ENCODE measurements at places on chromosomes 7 and 10.

- no peak for DNase-seq
Measured at GRCh38 chr10:113894581-113894980, 40.1 kb downstream of the NHLRC2 start.

DNA sequence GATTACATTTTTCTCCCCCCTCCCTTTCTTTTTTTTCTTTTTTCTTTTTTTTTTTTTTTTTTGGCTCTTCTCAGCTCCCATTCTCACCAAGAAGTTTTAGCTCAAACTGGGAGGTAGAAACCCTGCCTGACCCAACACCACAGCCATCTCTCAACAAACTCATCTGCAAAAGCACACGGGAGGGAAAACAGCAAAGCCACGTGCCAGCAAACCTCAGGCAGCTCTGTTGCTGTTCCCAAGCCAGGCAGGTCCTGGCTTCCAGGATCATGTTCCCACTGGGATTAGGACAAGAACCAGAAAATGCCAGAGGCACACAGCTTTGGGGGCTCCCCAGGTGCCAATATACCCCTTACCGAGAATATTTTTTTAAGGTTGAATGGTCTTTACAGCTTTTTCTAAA, 56.7 kb downstream of the ITIH5 start:
- DNase-seq: no peak

- DNase-seq: no peak
Measured at GRCh38 chr10:79024296-79024695, 44.5 kb upstream of the ZMIZ1 start.

GRCh38 chr7:55019191-55019690, 424 bp downstream of the EGFR start:
- DNase-seq: peak; percentile 53

GRCh38 chr7:121043314-121044234, 55.1 kb downstream of the CPED1 start:
- no peak for DNase-seq

DNA sequence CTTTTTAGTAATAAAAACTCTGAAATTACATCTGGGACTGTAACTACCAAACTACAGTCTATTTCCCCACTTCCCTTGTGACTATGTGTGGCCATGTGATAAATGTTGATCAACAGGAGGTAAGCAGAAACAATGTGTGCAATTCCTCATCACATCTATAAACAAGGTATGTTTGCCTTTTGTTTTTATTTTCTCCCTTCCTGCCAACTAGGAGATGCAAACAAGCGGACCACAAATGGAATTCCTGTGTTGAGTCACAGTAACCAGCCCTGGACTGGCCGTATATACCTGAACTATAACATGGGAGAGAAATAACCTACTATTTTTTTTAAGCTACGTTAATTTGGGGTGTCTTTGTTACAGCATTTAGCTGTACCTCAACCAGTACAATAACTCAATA, 52.5 kb downstream of the SCRN1 start:
- DNase-seq: no peak

- DNase-seq: peak; percentile 66
Measured at GRCh38 chr10:123154711-123155505, 706 bp downstream of the BUB3 start.

DNA sequence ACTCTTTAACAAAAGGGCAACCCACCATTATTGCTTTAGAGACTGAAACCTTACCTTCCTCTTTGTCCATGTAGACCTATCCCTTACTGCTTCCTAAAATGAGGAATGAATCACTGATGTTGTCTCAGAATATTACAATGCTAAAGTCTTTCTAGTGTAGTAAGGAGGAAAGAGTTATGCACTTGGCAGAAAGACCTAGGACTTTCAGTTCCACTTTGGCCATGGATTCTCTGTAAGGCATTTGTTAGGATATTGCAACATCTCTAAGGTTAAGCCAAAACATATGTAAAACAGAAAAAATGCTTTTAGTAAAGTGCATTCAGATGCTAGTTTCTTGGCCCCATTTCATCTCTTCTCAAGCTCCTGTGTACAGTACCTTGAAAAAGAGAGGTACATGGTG, 230.9 kb downstream of the PARD3 start:
- no peak for DNase-seq

GRCh38 chr10:104906112-104906511, 265.0 kb downstream of the SORCS3 start:
- no peak for DNase-seq

GRCh38 chr7:91564541-91564940, 300.3 kb downstream of the FZD1 start:
- DNase-seq: no peak

- DNase-seq: no peak
Measured at GRCh38 chr10:29746080-29746797, 111.5 kb upstream of the SVIL start.

GRCh38 chr10:124242365-124242764, 149.0 kb upstream of the CHST15 start:
- no peak for DNase-seq

GRCh38 chr10:30495687-30496086, 61.7 kb downstream of the MAP3K8 start:
- no peak for DNase-seq

GRCh38 chr7:45001138-45001694, 1.2 kb downstream of the CCM2 start:
- peak; percentile 44 for DNase-seq

GRCh38 chr7:4641091-4641666, 40.9 kb upstream of the FOXK1 start:
- no peak for DNase-seq

GRCh38 chr7:80439894-80440821, 71.7 kb downstream of the GNAT3 start:
- DNase-seq: no peak

- DNase-seq: no peak
Measured at GRCh38 chr7:9822458-9823290, 1151.0 kb upstream of the PHF14 start.

GRCh38 chr7:13827716-13828115, 161.8 kb downstream of the ETV1 start:
- DNase-seq: no peak

DNA sequence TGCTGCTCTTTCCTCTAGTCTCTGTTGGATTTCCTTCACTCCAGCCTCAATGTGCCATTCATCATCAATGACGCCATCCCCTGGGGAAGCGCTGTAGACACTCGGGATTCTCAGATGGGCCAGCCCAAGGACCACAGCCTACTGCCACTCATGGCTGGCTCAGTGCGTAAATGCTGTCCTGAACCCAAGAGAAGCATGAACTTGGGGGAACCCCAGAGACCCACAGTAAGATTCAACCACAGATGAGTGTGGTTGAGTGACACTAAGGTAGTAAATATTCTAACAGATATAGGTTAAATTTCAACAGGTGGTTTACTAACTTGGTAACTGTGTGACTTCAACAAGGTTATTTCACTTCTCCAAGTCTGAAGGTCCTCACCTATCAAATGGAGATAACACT, 304.1 kb downstream of the GRM8 start:
- DNase-seq: no peak

DNA sequence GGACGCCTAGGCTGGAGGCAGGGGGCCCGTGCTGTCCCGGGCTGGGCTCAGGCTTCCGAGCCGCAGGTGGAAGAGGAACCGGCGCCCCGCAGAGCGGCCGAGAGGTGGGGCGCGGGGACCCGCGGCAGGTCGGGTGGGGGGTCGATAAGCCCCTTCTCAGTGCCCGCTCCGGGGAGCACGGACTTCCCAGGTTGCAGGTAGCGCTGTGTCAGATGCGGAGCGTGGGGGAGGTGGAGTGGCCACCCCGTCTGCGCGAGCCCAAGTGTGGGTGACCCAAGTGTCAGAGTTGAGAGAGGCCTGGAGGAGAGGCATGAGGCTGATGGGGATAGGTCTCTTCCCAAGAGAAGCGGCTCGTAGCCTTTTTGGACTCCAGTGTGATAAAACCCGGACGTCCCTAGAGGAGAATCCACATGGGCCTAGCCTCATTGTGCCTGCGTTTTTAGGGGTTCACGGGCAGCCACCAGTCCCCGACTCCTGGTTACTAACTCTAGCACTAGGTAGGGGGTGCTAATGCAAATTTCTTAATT, 580 bp downstream of the EEPD1 start:
- DNase-seq: no peak

GRCh38 chr7:16644636-16645592, 640 bp downstream of the ANKMY2 start:
- no peak for DNase-seq

DNA sequence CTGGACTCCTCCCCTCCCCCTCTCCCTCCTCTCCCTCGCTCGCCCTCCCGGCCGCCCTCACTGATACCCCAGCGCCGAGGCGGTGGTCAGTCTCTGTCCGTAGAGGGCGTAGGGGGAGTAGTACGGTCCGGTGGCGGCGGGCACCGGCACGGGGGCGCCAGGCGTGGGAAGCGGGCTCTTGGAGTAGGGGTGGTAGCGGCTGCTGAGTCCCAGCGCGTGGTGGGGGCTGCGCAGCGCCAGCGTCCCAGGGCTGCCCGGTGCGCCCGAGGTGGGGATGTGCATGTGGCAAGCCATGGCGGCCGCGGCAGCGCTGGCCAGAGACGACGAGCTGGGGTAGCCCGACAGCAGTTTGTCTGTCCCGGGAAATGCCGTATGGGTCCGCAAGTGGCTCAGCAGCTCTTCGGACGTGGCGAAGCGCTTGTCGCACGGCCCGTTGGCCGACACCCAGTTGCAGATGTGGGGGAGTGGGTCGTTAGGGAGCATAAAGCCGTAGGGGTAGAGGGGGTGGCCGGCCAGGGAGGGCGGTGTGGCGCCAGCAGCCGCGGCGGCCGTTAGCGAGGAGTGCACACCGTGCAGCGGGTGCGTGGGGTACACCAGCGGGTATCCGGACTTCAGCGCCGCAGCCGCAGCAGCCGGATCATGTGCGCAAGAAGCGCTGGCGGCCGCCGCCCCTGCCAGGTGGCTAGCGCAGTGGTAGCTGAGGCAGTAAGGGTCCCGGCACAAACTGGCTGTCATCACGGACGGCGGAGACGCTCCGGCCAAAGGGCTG, 2.7 kb downstream of the ZNF503 start:
- peak; percentile 67 for DNase-seq

DNA sequence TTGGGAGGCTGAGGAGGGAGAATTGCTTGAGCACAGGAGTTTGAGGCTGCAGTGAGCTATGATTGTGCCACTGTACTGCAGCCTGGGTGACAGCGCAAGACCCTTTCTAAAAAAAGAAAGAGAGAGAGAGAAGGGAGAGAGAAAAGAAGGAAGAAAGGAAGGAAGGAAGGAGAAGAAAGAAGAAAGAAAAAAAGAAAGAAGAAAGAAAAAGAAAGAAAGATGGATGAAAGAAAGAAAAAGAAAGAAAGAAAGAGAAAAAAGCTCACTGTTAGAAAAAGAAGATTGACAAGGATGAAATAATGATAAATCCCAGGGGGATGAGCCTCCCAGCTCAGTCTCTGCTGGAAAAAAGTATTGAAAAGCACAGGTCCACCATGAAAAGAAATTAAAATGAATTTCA, 22.8 kb upstream of the CARD11 start:
- no peak for DNase-seq

GRCh38 chr10:59903871-59904270, 2.5 kb downstream of the CCDC6 start:
- DNase-seq: no peak

DNA sequence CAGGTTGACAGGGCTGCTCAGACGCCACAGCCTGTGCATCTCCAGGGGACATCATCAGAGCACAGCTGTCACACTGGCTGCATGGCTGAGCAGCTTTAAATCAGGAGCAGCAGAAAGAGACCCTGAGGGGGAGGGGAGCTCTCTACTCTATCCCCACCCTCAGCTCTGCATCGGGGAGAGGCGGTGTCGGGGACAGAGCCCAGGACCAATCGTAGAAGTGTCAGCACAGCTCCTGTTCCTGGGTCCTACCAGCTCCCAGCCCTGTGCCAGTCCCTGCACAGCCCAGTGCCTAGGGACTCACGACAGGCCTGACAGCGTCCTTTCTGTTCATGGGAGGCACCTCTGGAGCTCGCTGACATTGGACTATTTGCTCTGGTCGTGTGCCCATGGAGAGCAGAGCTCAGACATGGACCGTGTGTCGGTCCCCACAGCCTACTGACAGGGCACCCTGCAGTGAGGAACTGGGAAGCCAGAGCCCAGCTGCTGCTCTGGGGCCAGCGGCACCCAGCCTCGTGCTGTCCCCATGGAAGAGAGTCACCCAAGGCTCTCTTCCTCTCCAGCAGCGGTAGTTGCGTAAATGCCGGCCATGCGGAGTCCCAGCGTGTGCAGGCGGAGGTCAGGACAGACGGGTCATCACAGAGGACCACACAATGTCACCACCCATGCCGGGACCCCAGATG, 20.4 kb upstream of the ANTXRL start:
- DNase-seq: peak; percentile 23

GRCh38 chr10:128781637-128782036, 655.4 kb upstream of the MKI67 start:
- DNase-seq: no peak

DNA sequence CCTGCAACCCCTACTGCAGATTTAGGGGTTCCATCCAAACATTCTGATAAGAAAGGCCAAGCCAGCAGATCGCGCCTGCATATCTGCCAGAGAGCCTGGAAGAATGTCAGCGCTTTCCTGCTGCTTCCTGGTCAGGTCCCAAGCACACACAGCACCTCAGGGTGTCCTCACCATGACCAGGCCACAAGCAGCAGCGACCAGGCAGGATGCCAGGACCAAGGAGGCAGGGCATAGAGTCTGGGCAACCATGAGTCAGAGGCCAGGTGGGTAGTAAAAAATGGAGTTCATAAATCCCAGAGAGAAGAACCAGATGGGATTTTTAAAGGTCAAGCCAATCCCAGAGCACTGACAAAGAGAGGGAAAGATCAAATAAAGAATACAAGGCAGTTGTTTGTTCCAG, 5.5 kb upstream of the FAM131B start:
- no peak for DNase-seq

DNA sequence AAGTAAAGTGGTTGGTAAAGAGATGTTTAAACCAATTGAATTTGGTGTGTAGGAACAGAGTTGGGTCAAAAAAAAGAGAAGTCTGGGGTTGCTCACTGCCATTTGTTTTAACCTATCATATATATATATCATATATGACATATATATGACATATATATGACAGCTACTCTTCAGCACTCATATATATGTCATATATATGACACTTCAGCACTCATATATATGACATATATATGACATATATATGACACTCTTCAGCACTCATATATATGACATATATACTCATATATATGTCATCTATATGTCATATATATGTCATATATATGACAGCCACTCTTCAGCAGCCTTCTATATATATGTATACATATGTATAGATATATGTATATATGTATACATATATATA, 8.9 kb upstream of the A1CF start:
- no peak for DNase-seq

DNA sequence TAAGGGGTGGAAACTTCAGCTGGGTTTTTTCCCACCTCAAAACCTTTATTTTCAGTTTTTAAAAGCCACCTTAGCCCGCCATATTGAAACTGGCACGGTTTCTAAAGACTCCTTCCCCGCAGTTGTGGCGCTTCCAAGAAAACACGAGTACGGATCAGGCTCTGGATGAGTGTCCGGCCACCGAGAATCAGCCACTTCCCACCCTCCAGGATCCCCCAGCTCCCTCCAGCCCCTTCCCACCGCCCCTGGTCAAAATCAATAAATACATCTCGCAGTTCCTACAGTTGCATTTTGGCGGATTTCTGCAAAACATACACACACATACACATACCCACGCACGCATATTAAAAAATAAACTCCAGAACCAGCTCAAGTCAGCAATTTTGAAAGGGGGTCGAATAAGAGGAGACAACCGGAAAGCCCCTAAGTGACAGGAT, 1.1 kb downstream of the SFMBT2 start:
- DNase-seq: no peak
